ENCODE measurements at places on chromosomes 12 and 14.

GRCh38 chr14:100786131-100786530 lies 39.8 kb upstream of the MEG3 start:
- no peak for DNase-seq

- no peak for DNase-seq
Measured at GRCh38 chr12:93109551-93110203, 180.6 kb upstream of the EEA1 start.

GRCh38 chr12:94062796-94063635 lies 85.4 kb upstream of the PLXNC1 start:
- no peak for DNase-seq

GRCh38 chr14:70094631-70095030 lies 94.1 kb downstream of the SLC8A3 start:
- DNase-seq = no peak

DNA sequence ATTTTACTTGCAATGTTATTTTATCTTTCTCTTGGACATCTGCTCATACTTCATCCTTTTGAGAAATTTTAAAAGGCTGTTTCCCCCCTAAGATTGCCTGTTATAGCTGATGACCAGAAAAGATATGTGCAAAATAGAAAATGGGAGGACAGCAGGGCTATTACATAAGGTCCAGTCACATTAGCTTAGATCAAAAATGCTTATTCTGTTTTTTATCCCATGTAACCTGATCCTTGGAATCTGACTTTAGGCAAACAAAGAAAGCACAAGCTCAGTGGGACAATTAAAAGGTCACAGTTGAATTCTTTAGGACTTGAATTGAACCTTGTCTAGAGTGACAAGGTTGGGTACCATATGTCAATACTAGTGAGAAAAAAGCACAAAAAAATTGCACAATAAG lies 65.1 kb upstream of the TRHDE start:
- peak; percentile 37 for DNase-seq

DNA sequence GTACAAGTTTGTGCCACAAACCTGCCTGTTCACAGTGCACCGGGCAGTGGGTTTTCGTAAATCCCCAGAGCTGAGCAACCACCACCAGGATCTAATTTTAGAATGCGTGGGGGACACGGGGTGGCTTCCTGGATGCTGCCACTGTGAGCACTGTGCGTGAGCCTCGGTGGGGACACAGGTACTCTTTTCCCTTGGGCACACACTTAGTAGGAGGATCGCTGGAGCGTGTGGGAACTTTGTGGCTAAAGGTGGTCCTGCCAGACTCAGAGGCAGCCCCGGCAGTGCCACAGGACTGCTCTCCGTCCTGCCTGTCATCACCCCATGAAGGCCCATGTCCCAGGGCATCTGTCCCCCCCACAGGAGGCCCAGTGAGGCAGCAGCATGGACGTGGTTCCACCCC lies 21.1 kb downstream of the BTBD6 start:
- DNase-seq = no peak

DNA sequence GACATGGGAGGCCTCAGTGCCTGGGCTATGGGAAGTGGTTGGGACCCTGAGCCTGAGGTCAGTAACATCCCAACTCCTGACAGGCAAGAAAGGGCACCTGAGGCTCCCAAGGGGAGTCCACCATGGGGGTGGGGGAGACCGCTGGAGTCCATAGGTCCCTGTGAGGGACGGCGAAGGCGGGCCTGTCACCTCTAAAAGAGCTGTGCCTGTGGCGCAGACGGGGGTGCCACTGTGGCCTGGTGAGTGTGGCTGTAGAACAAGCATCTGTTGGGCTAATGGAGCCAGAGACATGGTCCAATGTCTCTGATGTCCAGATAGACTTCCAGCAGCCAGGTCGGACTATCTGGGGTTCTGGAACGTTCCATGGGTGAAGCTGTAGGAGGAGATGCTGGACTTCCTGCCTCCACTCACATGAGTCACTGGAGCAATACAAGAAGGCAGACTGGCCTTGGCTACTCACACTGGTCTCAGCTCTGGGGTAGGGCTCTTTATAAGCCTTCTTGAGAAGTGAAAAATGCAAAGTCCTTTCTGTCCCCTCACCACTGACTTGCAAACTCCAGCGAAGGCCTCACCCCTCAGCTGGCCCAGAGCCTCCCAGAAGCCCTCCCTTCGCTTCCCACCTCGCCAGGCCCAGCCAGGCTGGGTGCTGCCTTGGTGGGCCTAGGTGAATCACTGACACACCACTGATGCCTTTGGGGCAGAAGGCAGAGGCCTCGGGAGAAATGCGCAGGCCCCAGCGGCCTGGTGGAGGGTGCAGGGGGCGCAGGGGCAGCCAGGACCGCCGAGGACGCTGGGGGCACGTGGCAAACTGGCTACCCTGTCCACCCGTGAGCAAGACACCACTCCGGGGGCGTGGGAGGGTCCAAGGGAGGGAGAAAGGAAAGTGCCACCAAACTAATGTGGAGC lies 1.1 kb upstream of the TRAF3 start:
- no peak for DNase-seq

GRCh38 chr12:97513950-97514349 lies 51.3 kb downstream of the RMST start:
- DNase-seq = no peak

GRCh38 chr12:50326590-50327284 lies 43.4 kb upstream of the LIMA1 start:
- peak; percentile 15 for DNase-seq

GRCh38 chr14:64973026-64973442 lies 898 bp upstream of the RAB15 start:
- DNase-seq = no peak

DNA sequence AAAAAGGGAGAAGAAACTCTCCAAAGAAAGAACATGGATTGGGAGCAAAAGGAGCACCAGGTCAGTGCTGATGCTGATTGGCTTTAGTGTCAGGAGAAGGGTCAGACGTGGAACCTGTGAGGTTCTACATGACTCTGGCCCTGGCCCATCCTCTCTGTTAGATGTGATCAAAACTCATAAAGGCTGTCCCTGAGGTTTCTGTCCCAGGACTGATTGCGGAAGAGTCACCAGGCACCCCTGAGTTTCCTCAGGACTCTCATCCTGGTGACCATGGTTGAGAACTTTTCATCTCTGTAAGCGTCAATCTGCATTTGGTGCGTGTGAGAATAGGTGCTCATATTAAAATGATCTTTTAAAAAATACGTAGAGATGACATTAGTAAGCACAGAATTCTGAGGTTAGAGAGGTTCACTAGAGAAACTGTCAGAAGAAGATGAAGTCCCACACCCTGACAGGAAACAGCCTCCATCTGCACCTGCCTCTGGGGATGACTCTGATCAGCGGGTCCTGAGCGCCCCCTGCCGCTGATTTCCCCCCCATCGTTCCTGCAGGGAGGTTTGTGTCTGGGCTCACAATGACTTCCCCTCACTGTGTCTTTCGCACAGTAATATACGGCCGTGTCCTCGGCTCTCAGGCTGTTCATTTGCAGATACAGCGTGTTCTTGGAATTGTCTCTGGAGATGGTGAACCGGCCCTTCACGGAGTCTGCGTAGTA lies 741.8 kb downstream of the TMEM121 start:
- no peak for DNase-seq

DNA sequence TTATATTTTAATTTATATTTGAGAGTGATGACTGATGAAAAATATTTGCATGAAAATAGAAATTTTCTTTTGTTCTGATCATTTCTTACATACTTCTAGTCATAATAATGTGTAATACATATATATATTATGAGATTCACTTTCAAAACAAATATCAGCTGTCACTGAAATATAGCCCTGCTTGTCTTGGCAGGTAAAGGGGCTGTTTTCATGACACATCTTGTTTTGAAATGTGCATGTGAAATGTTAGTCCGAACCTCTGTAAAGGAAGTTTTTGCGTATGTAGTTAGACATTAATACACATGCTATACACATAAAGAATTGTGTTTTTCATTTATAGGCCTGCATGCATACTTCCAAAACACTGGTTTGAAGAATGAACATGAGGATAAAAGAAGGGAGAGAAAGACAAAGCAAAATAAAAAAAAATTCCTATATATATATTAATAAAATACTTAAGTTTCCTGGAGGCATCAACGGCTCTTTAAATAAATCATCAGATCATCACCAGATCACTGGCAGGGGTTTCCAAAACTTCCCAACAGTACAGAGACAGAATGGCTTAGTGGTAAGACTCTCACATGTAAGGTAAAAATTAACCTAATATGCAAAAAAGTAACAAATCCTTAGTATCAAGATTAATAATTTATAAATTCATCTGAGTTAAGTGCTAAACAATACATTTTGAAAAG lies 60.1 kb downstream of the SEL1L start:
- DNase-seq = no peak

GRCh38 chr12:112160611-112161010 lies 35.3 kb downstream of the TRAFD1 start:
- no peak for DNase-seq

GRCh38 chr14:68704736-68705720 lies 87.8 kb downstream of the ZFP36L1 start:
- DNase-seq = no peak

- DNase-seq = no peak
Measured at GRCh38 chr12:27766587-27766986, 13.4 kb upstream of the KLHL42 start.

- no peak for DNase-seq
Measured at GRCh38 chr12:64997858-64998257, 123.2 kb downstream of the WIF1 start.

DNA sequence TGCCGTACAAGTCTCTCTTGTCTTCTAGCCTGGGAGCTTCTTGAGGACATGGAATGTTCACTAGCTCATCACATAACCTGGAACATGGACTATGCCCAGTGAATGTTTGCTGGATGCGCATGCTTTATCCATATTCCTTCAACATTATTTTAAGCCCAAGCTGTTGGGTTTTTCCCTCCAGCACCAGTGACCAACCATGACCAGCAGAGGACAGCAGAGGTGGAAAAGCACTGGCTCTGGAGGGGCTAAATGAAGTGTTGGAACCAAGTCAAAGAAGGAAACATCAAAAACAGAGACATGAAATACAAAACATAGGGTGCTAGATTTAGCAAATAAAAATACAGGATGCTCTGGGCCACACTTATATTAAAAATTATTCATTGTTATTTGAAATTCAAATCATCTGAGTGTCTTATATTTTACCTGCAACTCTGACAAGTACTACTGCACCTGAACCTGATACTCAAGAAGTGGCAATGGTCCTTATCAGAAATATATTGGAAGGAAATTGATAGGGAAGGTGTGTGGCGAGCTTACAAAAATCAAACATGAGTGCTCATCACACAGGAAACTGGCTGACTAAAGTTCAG lies 23.1 kb upstream of the HELB start:
- DNase-seq = no peak

GRCh38 chr12:111925171-111925570 lies 83.1 kb downstream of the MAPKAPK5 start:
- no peak for DNase-seq

DNA sequence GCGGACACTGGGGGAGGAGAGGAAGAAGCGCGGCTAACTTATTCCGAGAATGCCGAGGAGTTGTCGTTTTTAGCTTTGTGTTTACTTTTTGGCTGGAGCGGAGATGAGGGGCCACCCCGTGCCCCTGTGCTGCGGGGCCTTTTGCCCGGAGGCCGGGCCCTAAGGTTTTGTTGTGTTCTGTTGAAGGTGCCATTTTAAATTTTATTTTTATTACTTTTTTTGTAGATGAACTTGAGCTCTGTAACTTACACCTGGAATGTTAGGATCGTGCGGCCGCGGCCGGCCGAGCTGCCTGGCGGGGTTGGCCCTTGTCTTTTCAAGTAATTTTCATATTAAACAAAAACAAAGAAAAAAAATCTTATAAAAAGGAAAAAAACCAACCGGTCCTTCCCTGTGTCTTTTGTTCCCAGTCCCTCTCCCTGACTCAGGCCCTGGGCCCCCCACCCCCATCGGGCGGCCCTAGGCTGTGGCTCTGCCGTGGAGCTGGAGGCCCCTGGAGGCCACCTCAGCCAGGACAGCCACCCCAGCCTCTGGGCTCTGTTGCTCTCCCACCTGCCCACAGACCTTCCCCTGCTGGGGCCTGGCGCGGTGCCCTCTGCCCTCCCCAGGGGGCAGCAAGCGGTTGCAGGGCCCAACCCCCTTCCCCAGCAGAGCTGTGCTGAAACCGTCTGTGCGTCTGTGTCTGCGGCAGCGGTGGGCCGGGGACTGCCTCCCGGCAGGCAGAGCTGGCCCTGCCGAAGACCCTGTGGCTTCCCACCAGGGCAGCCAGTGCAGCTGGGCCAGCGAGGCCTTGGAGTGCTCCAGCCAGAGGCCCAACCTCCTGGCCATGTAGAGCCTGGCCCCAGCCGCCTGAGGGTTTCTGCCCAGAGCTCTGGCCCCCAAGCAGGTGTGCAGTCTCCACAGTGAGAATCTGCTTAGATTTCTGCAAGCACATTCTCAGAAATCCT lies 4.0 kb upstream of the CRIP2 start:
- peak; percentile 87 for DNase-seq

DNA sequence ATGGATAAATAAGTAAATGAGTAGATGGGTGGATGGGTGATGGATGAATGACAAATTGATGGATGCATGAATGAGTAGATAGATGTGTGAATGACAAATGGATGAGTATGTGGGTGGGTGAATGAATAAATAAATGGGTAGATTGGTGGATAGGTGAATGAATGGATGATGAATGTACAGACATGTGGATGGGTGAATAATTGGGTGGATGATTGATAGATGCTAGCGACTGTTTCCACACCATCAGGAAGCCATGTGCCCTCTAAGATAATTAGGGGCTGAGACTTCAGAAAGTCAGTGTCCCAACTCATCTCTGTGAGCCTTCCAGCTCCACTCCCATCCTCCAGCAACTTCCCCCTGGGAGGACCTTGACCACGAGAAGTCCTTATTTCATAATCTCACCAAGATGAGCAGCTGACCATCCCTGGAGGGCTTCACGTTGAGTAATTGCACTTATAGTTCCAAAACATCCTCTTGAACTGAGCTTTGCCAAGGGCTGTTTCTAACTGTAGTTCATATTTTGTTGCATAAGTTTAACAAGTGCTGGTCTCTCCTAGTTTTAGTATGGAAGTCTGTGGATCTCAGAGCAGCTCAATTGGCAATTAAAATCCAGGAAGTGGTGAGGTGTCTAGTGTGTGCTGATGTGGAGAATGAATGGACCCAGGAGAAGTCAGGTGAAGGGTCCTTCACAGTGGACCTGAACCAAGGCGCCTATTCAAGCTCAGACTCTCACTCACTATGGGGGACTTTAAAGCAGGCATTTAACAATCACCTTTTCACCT lies 295.7 kb downstream of the ADGRD1 start:
- DNase-seq = no peak

DNA sequence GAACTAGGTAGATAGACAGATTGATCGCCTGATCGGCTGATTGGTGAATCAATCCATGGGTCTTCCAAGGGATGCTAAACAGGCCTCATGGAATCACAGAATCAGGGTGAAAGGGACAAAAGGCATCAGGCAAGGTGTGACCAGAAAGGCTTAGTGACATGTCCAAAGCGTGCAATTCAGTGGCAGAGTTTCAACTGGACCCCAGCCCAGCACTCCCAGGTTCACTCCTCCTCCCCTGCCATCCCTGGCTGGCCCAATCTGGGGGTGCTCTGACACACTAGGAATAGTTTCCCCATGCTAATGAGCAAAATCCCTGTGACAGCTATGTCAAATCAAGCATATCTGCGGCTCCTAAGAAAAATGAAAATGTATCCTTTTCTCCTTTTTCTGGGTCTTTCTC lies 50.4 kb downstream of the NINJ2 start:
- no peak for DNase-seq

- no peak for DNase-seq
Measured at GRCh38 chr14:42002141-42002540, 395.5 kb downstream of the LRFN5 start.

GRCh38 chr12:68462803-68463202 lies 130.6 kb upstream of the MDM1 start:
- DNase-seq = no peak
